ENCODE measurements at places on chromosomes 1 and 21.
A peak's percentile ranks its signal among the peaks of the same experiment; 100 is the strongest.

DNA sequence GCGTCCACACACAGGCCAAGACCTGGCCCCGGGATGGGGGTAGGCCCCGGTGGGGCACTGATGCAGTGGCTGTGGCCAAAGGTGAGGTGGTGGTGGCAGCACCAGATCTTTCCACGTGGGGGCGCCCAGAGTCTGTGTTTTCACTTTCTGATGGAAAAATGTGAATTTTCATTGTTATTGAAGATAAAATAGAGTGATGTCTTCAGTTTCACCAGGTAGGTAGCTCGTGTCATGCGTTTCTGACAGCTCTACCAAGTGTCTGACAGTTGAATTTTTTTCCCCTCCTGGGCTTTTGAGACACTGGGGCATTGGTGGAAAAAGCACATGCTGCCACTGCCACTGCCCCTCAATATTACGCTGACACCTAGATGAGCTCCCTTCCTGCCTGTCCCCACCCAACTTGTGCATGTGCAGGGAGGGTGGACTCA is 40.0 kb upstream of the MAGOH start:
- DNase-seq: no peak

DNA sequence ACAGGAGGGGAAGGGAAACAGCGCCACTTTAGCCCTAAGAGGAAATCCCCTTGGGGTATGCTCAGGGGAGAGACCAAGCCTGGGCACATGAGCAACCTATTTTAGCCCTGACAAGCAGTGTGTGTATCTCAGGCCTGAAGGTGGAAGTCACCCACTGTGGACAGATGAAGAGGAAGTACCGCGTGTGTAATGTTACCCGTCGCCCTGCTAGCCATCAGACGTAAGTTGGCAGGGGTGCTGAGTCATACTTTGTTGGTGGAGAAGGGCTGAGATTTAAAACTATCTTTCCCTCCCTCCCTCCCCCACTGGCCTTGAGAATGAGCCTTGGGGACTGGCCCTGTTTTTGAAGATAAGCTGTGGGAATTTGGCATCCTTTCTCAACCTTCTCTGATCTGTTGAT is 11.2 kb downstream of the AGO1 start:
- DNase-seq: no peak

DNA sequence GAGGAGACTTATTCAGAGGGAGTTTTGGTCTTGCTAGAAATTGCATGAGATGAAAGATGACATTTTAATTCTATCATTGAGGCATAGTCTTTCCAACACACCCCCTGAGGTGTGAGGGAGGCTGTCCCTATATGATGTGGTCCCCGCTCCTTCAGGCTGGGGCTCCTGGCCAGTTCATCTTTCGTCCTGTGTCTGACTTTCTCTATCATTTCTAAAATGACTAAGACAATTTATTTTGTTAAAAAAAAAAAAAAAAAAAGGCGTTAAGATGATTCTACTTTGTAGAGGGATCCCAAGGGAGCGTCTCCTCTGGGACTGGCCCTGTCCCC is 50.5 kb downstream of the PRKCZ start:
- no peak for DNase-seq

GRCh38 chr21:45555557-45556301 is 13.5 kb upstream of the SLC19A1 start:
- DNase-seq: peak; percentile 80

- no peak for DNase-seq
Measured at GRCh38 chr1:209802117-209802779, 3.7 kb downstream of the IRF6 start.

DNA sequence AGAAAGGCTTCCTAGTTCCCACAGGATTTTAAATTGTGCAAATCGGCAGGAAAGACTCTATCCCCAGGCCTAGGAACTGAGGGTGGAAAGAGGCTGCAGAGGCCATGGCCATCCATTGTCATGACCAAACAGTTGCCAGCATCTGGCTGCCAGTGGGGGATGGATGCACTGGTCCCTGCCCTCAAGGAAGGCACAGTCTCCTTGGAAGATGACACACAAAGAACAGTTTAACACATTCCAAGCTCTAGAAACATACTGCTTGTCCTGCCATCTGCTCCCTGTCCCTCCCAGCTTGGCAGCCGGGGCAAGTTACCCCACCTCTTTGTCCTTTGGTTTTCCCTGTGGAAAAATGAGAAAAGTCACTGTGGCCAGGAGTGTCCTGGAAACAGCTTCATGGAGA is 83.2 kb downstream of the BCAR3 start:
- DNase-seq: no peak

DNA sequence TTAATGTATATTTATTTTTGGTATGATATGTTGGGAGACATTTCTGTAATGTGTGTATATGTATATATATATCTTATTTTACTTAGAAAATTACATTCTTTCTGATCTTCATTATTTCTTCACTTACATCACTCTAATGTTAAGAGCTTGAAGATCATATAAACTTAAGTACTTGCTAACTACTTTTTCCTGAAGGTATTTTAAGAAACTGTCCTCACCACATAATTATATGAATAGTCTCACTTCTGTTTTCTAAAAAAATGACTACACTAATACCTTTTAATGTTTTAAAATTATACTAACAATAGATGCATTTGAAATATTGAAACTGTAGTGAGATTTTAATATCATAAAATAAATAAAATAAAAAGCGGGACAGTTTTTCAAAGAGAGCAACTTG is 377.1 kb downstream of the LRRIQ3 start:
- DNase-seq: no peak

DNA sequence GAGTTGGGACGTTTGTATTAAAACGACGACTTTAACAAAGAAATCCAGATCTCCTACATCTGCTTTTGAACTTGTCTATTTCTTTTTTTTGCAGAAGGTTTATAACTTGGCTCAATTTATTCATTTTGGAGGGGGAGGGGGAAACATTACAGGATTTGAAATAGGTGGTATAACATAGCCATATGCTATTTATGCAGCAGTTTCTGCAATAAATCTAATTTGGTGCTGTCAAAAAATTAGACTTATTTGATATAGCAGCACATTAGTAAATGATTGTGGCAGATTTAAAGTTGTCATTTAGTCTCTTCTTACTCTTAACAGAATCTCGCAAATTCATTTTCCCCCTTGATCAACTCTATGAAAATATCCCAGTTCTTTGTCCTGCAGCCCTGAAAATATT is 138.2 kb downstream of the SDCCAG8 start:
- DNase-seq: no peak

- no peak for DNase-seq
Measured at GRCh38 chr21:39196310-39196709, 13.1 kb upstream of the PSMG1 start.

DNA sequence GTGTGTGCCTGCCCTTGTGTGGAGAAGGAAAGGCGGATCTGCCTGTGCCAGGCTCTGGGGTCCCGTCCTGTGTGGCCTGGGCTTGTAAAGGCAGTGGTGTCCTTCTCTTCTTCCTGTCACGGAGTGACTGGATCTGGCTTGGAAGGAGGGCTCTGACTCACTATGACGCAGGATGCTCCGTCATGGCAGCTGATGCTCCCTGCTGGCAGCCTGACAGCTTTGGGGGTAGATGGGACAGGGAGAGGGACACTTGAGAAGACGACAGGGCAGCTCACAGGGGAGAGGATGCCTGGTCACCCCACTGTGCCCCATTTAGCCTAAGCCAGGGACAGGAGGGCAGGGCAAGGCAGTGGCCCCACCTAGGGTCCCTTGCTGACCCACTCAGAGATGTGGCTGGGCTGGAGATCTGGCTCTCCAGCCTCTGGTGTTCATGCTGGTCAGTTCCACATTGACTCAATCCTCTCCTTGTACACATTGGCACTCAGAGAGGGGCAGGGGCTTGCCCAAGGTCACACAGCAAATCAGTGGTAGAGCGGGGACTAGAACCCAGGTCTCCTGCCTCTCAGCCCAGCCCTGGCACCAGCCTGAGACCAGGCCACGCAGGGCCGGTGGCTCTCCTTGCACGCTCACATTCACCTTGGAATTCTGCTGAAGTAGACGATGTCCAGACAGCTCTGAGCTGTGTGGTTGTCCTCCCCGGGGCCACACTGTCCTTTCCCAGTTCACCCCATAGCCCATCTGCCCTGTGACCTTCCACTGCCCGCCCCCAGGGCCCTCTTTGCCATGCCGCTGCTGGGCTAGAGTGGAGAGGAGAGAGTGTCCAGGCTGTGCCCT is 2.8 kb upstream of the FAM131C start:
- peak; percentile 92 for DNase-seq

DNA sequence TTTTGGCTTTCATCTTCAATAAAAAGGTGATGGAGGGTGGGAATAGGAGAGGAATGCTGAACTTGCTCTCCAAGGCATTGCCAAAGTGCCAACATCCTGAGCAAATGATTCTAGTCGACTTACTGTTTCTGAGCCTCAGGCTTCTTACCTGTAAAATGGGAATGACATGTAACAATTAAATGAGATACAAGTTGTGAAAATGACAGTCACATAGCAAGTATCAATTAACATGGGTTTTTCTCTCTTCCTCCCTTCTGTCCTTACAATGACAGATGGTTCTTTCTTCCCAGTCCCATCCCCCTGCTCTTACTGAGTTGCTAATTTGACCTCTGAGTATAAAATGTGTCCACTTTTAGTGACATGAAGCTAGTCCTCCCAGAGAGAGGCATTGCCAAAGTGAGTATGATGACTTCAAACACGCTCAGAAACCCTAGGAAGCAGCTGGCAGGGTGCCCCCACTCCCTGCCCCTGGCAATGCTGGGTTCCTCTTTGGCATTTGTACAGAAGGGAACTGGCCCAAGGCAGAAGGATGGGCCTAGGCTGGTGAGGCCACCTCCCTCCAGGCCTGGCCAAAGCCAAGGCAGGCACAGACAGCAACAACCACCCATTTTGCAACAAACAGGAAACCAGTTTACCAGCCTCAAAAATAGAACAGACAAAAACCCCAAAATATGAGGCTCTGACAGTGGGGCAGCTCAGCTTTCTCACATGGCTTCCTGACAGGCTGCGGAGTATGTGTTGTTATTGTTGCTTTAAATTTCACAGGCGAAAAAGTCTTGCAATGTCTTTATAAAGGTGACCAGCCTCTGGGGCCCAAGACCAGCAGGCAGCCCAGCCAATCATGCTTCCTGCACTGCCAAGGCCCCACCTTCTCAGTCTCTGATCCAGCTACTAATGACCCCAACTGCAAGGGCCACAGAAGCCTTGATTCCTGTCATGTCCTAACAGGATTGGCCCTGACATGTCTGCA is 115.9 kb downstream of the HIVEP3 start:
- no peak for DNase-seq

GRCh38 chr1:199954699-199955098 is 72.8 kb upstream of the NR5A2 start:
- no peak for DNase-seq

- DNase-seq: peak; percentile 6
Measured at GRCh38 chr1:65952696-65953095, 160.0 kb downstream of the PDE4B start.

DNA sequence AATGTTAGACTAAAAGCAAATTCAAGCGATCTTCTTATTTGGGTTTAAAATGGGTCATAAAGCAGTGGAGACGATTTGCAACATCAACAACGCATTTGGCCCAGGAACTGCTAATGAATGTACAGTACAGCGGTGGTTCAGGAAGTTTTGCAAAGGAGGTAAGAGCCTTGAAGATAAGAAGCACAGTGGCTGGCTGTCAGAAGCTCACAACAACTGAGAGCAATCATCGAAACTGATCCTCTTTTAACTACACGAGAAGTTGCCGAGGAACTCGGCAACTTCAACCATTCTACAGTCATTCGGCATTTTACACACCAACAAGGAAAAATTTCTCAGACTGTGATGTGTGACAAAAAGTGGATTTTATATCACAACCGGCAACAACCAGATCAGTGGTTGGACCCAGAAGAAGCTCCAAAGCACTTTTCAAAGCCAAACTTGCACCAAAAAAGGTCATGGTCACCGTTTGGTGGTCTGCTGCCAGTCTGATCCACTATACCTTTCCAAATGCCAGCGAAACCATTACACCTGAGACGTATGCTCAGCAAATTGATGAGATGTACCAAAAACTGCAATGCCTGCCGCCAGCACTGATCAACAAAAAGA is 47.9 kb downstream of the ASH1L start:
- no peak for DNase-seq

DNA sequence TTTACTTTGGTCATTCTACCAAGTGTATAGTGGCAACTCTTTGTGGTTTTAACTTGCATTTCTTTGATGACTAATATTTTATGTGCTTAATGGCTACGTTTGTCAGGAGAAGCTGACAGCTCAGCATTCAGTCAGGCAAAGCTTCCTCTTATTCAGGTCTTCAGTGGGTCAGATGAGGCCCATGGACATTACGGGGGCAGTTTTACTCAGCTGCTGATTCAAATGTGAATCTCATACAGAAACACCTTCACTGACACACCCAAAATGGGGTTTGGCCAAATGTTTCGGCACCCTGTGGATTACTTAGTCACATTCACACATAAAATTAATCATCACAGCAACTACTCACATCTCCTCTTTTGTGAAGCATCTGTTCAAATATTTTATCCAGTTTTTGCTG is 104.9 kb upstream of the PLD5 start:
- DNase-seq: no peak

- no peak for DNase-seq
Measured at GRCh38 chr1:59967780-59968179, 41.2 kb upstream of the CYP2J2 start.

- no peak for DNase-seq
Measured at GRCh38 chr1:229383961-229384360, 41.1 kb upstream of the CCSAP start.

- DNase-seq: no peak
Measured at GRCh38 chr21:37958537-37958936, 42.3 kb upstream of the KCNJ6 start.

- DNase-seq: no peak
Measured at GRCh38 chr21:34558166-34558565, 46.2 kb upstream of the KCNE1 start.

- DNase-seq: no peak
Measured at GRCh38 chr1:84862810-84863251, 30.2 kb downstream of the LPAR3 start.

- no peak for DNase-seq
Measured at GRCh38 chr1:2886631-2887030, 85.1 kb upstream of the TTC34 start.

GRCh38 chr1:50977575-50978143 is 7.6 kb downstream of the CDKN2C start:
- DNase-seq: peak; percentile 46

GRCh38 chr1:17239420-17239819 is 9.5 kb upstream of the PADI3 start:
- peak; percentile 90 for DNase-seq

DNA sequence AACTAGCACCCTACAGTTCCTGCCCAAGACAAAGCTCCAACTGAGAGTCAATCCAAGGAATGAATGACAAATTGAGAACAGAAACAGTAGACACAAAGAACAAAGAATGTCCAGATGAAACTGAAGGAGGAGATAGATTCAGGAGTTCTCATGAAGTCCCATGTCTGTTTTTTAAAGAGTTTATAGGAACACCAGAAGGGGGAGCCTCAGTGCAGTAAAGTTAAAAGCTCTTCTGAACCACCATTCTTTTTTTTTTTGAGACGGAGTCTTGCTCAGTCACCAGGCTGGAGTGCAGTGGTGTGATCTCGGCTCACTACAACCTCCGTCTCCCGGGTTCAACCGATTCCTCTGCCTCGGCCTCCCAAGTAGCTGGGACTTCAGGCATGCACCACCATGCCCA is 323.6 kb downstream of the MRPL39 start:
- peak; percentile 45 for DNase-seq

- DNase-seq: peak; percentile 38
Measured at GRCh38 chr1:84689514-84690396, 506 bp downstream of the SSX2IP start.

GRCh38 chr1:60988891-60989290 is 93.5 kb upstream of the NFIA start:
- peak; percentile 9 for DNase-seq

- no peak for DNase-seq
Measured at GRCh38 chr1:242602001-242602400, 77.5 kb upstream of the PLD5 start.

- no peak for DNase-seq
Measured at GRCh38 chr21:45291613-45292398, 4.1 kb upstream of the POFUT2 start.

All from fibroblast of skin of abdomen (primary cell).